ENCODE measurements at places on chromosomes 6 and 20.

DNA sequence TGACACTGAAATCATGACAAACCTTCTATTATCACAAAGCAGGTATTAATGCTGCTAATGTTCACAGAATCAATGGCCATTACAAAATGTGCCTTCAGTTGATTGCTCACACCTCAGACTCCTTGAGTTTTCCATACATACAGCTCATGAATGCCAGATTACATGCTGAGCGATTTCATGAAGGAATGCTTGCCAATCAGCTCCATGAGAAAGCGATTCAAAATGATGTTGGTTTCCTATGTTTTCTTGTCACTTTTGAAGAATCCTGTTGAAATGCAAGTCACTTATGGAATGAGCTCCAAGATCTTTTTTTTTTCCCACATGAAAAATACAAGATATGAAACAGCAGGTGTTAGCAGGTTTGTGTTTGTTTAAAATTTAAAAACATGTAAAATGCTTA, 71.4 kb upstream of the SHLD1 start:
- no peak for DNase-seq

DNA sequence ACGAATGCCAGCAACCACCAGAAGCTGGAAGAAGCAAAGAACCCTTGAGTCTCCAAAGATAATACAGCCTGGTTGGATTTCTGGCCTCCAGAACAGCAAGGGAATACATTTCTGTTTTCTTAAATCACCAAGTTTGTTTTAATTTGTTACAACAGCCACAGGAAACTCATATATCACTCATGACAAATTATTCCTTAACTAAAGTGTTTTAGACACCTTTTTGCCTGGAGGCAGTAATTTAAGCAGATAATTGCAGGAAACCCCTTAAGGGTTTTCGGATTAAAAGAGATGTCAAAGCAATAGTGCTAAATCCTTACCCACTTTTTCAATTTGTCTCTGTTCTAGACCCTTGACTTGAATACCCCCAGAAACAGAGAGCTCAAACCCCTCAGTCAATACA, 1050.0 kb downstream of the EPHA7 start:
- no peak for DNase-seq

GRCh38 chr6:3557336-3557735, 100.5 kb upstream of the SLC22A23 start:
- DNase-seq: no peak

DNA sequence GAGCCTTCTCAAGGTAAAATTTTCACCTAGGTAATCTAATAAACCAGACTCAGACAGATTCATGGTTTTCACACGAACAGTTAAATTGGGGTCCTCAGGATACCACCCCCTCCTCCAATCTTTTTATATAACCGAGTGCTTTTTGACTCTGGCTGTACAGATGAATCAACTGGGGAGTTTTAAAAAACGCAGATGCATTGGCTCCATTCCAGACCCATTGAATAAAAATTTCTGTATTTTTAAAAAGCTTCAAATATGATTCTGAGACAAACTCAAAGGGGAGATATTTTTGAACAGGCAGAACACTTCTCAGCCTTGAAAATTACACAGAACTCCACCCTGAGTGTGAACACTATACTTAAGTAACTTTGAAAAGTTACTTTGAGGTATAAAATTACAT, 7.2 kb downstream of the UTRN start:
- DNase-seq: no peak

DNA sequence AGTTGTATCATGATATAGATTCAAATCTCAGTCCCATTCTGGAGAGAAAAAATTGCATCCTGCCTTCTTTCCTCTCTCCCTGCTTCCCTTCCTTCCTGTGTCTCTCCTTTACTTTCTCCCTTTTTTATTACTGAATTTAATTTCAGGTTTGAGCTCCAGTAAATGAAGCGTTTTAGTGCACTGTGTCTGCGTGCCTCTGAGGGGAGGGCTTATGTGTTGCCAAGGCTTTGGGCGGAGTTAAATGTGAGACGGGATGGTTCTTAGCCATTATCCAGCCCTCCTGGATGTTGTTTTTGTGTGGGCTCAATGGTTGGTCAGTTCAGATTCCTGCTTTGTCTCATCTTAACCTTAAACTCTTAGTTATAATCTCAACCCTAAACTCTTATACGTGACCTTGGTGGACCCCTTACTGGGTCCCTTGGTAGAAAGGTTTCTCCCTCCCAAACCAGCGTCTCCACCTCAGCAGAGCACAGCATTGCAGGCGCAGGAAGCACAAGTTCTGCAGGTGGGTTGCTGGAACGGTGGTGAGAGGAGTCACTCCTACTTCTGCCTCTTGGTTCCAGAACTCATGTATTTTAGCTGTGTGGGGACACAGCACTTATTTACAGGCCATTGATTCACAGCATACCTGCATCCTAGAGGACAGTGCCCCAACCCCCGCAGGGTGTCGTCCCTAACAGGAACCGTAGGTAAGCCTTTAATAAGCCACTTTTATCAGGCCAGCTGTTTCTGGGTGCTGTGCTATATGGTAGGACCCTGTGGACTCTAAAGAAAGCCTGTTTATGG, 68.5 kb downstream of the DNAH8 start:
- no peak for DNase-seq

DNA sequence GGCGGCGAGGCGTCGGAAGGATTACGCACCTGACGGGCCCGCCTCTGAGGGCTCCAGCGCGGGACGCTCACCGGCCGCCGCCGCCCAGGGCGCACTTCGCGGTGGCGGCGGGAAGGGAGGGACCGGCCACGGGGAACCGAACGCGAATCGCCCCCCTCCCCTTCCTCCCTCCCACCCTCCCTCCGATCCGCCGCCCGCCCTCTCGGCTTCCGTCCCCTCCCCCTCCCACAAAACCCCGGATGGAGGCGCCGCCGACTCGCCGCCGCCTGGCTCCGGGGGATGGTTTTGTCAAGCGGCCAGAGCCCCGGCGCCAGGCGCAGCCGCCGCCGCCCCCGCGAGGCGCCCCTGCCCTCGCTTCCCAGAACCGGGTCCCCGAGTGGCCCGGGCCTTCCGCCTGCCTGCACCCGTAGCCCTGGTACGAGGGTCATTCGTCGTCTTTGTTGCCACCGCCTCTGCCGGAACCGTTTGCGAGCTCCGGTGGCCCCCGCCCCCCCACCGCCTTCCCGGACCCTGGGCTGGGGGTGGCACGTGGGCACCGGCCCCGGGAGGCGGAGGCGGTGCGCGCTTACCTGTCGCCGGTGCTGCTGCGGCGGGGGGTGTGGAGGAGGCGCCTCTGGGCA, 398 bp downstream of the ZBTB2 start:
- peak; percentile 69 for DNase-seq

DNA sequence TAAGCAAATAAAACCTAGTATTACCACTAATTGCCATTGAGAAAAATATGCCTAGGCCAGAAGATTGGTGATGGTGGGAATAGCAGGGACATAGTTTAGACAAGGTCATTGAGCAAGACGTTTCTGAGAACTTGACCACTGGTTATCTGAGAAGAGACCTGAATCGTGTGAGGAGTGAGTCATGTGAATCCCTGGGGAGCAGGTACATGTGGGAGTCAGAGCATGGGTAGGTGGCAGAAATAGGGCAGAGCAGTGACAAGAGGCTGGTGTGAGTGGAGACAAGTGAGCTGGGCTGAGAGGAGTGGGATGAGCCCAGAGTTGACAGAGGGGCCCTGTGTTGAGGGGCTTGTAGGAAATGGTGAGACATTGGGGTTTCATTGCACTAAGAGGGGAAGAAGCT, 16.4 kb downstream of the MICA start:
- no peak for DNase-seq

GRCh38 chr6:108604156-108604555, 43.4 kb downstream of the FOXO3 start:
- DNase-seq: no peak

DNA sequence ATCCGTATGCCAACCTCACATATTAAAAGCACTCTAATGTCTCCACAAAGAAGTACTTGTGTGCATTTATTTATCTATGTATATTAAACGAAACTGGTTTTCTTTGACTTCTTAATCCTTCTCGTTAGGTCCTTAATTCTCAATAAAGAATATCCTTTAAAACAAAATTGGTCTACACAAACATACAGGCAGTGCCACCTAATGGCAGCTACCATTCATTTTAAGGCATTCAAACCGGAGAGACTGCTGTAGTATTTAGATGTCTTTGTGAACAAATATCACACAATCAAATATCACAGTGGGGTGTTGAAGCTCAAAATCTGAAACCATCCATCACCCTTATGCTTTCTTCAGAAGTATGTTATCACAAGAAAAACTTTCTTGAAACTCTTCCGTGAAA, 96.6 kb upstream of the IRAK1BP1 start:
- DNase-seq: no peak

All from fibroblast of villous mesenchyme (primary cell).